GM04504 (cell line): ENCODE measurements at places on chromosomes 4 and X.
A peak's percentile ranks its signal among the peaks of the same experiment; 100 is the strongest.

- DNase-seq: peak; percentile 32
Observed at GRCh38 chr4:20391198-20391597, 139.5 kb downstream of the SLIT2 start.

DNA sequence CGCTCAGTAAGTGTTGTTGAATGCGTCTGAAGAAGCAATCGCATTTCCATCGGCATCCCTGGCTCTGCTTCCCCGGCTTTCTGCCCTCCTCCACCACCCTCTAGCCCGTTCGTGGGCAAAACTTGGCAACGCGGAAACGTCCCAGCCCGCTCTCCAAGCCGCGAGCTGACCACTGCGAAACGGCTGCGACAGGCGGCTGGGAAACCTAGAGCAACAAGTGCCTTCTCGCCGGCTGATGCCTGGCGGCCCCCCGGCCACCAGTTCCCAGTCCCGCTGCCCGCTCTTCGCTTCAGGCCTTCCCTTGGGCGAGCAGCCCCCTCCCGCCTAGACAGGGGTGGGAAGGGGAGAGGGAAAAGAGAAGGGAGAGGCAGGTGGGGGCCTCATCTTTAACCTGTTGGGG is 837 bp downstream of the CITED1 start:
- no peak for DNase-seq

DNA sequence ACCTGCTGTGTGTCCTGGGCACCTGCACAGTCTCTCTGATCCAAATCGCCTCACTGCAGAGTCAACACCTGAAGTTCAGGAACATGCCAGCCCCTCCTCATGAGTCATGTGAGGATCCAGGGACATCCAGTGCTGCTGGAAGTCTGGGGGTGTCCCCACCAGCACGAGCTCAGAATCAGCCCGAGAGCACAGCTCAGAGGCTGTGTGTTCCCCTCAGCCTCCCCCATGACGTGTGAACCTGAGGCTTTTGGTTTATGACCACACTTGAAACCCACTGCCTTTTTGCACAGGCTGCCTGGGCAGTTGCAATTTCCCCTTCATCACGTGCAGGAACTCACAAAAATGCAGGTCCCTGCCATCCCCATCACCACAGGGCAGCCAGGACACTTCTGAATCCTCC is 47.1 kb downstream of the PPP2R2C start:
- no peak for DNase-seq

DNA sequence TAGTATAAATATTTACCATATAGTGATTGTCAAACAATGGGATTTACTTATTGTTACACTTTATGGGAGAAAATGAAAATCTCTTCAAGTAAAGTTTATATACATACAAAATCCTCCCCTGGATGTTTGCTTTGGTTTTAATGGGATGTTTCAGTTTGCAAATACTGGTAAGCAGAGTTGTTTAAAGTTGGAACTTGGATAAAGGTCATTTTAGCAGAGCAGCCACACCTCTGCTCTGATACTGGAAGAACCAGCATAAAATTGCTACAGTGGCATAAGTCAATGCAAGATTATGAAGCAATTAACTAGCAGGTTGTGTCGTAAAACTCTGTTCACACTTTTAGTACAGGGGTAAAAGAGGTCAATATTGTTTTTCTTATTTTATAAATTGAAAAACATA is 101.2 kb downstream of the TRAPPC11 start:
- DNase-seq: no peak

DNA sequence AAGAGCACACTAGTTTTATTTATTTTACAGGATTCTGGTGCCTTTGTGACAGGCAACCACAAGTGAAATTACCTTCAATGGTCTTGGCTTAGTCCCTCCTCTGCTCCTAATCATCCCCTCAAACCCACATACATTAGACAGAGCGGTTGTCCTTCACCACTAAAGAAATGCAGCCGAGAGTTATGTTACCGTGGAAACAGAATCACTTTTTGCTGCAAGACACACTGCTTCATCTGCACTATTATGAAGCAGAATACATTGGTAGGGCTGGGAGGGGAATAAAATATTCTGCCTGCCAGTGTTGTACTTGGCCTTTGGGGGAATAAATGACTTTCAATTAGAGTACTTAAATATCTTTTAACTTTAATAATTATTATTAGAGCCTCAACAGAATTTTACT is 75.2 kb downstream of the ARHGEF38 start:
- no peak for DNase-seq

DNA sequence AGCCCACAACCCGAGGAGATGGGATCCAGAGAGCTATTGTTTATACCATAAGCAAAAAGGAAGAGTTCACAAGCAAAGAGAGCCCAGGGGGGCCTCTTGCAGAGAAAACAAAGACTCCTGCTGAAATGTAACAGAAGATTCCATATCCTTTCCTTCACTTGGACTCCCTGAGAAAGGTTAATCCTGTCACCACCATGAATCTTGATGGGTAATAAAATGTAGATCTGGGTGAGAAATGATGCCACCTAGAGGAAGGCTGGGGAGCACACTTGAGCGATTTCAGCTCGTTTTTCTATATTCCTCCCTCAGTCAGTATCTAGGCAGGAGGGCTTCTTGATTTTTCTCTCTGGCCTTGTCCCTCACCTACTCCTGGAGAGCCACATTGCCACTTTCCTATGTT is 10.2 kb upstream of the KCNE5 start:
- no peak for DNase-seq

- no peak for DNase-seq
Observed at GRCh38 chr4:97370568-97370967, 772.7 kb downstream of the STPG2 start.

DNA sequence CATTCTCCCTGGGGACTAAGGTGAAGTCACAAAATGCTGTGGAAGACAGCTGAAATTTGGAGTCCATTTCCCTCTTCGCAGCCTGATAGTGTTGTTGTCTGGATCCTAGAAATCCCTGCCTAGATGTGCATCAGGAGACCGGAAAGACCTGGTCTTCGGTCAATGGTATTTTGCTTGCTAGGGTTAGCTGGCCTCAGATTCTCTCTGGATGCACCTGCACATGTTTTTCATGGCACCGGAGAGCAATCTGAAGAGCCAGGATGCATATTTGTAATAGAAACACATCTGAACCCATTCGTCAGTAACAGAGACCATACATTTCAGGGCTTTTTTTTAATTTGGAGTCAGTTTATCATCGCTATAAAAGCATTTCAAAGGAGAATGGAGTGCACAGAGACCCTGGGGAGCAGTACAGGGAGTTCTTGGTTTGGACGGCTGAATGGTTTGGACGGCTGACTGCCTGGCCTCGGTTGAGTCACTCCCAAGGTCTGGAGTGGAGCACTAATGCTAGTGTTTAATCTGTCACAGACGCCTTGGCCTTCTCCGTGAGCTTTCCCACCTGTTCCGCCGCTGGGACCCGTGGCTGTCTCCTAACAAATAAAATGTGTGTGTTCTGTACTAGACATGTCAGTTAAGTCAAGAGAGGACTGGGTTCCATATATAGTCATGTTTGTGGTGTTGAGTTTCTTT is 7.5 kb upstream of the PDLIM3 start:
- DNase-seq: no peak

DNA sequence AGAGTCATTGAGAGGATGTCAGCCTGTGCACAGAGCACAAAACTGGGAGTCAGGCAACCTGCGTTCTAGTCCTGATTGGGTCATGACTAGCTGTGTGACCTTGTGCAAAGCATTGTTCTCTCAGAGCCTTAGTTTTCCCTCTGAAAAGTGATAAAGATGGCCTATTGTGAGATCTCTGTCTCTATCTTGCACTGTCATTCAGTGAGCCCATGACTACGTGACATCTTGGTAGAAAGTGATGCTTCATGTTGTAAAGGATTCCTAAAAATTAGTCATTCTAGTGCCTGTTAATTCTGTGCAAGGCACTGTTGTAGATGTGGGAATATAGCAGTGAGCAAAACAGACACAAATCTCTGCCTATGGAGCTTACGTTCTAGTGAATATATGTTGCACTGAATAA is 2.5 kb downstream of the PGRMC1 start:
- no peak for DNase-seq

- DNase-seq: no peak
Observed at GRCh38 chr4:87541521-87541920, 12.3 kb upstream of the SPARCL1 start.

DNA sequence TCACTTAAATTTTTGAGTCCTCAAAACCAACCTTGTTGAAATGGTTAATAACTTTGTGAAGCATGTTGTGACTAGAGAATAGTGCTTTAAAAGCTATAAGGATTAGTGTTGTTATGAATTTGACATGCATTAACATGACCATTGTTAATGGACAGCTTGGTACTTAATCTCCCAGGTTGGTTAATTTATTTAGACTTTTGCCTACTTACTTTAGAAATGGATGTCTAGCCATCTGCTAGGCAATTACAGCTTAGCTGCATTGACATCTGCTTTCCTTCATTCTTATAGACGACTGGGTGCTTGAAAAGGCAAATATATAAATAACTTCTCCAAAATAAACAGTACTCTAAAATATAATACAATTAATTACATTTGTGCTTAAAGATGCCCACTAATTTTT is 368.0 kb downstream of the CCSER1 start:
- no peak for DNase-seq

DNA sequence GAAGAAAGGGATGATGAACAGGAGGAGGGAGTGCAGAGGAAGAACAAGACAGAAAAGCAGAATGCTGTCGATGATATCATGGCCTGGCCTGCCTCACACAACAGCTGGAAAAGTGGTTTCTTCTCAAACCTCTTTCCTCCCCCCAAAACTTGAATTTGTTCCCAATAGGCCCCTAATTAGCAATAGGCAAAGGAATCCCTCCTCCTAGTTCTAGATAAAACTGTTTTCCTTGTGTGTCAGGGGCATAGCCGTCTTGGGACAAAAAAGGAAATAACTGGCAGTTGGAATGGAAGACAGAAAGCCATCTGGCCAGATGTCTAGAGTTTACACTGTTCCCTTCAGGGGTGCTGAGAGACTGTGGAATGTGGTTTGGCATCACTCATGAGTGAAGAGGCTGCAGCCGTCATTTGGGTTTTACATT is 177.8 kb upstream of the C1QTNF7 start:
- no peak for DNase-seq

GRCh38 chr4:13988353-13989305 is 361.1 kb upstream of the BOD1L1 start:
- DNase-seq: peak; percentile 86

DNA sequence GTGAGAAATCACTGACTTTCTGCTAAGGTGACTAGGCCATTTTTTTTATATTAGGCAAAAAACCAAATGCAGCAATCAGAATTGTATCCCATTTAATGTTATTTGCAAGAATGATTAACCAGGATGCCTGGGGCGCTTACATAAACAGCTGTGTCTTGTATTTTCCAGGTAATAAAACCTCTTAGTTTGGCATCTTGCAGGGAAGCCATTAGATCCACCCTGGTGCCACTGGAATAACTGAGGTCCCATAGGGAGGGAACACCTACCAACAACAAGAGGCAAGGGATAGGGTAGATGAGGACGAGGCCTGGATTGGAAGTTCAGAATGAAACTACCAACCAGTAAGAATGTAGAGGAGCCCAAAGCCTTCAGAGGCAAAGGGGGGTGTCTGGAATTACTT is 288.3 kb downstream of the ARHGAP24 start:
- no peak for DNase-seq

DNA sequence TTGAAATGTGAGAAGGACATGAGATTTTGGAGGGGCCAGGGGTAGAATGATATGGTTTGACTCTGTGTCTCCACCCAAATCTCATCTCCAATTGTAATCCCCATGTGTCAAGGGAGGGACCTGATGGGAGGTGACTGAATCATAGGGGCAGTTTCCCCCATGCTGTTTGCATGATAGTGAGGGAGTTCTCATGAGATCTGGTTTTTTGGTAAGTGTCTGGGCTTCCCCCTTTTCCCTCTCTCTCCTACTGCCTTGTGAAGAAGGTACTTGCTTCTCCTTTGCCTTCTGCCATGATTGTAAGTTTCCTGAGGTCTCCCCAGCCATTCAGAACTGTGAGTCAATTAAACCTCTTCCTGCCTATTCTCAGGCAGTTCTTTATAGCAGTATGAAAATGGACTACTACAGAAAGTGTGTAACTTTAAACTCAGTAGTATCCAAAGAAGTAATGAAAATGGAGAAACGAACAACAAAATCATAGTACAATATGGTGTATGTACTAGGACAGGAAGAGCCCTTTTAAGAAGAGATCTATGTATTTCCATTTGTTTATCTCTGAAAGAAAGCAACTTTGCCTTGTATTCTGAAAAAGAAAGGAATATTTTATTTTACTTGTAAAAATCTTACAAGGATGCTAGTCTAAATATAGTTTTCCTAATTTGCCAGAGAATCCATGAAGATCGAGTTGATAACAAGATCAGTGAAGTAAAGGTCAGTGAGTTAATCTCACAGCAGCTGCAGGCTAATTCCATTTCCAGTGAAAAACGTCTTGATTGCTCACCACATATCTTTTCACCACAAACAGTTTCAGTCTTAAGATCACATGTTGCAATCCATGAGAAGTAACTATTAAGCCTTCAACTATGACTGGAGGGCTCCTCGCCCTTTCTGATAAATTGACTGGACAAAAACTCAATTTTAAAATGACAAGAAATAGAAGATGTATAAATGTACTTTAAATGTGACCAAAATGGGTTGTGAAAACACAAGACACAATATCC is 20.5 kb downstream of the PKD2 start:
- peak; percentile 73 for DNase-seq

DNA sequence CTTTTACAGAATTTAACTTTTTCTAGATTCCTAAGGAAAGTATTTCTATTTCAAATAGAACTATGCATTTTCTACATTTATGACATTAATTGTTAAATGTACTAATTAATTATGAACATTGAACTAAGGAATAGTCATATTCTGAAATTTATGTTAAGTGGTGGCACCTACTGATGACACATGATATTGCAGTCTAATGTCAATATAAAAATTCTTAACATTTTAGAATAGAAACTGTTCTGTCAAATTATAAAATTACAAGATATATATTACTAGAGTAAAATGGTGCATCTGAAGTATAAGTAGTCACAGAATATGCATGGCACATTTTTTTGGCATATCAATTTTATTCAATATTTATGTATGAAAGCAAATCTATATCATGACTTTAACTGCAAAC is 40.2 kb upstream of the NDNF start:
- DNase-seq: no peak

DNA sequence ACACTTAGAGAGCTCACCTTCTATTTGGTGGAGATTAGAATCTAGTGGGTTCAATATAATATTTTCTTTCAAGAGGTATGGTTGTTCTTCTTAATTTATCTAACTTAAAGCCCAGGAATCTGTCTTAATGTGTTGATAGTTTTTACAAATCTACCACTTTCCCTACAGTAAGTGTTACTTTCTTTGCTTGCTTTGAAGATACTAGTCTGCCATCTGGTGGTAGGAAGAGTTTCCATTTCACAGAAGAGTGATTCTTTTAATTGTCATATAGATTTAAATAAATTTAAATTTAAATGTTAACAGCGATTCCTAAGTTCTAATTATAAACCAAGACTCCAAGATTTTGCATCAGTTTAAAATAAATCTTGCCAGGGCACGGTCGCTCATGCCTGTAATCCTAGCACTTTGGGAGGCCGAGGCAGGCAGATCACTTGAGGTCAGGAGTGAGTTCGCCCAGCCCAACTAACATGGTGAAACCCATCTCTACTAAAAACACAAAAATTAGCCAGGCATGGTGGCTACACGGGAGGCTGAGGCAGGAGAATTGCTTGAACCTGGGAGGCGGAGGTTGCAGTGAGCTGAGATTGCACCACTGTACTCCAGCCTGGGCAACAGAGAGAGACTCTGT is 43.5 kb downstream of the NUDT9 start:
- DNase-seq: peak; percentile 23

GRCh38 chr4:77433418-77433733 is 172.2 kb upstream of the CXCL13 start:
- no peak for DNase-seq

GRCh38 chrX:119784747-119785446 is 6.5 kb downstream of the RPL39 start:
- no peak for DNase-seq

GRCh38 chrX:9164533-9165426 is 130.9 kb upstream of the FAM9B start:
- DNase-seq: no peak
